Naive thymus-derived CD8-positive, alpha-beta T cell (primary cell): ENCODE measurements at places on chromosomes 16 and 17.
A peak's percentile ranks its signal among the peaks of the same experiment; 100 is the strongest.

DNA sequence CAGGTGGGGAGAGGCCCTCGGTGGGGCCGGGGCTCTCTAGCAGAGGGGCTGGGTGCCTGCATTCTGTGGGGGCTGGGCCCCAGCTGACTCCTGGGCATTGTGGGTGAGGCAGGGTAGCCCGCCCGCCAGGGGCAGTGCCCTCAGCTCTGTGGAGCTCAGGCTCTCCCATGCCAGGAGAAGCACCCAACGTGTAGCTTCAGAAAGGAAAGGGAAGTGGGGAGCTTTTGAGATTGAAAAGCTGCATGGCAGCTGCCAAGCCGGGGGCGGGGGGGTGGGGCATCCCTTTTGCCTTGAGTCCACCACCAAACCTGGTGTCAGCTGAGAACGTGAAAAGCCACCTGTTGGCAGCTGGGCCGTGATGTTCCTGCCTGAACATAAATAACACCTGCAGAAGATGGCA, 192.1 kb upstream of the CIBAR2 start:
- no peak for DNase-seq

- no peak for DNase-seq
Observed at GRCh38 chr16:7614021-7614795, 281.6 kb downstream of the RBFOX1 start.

GRCh38 chr17:27609611-27610303, 21.2 kb upstream of the LGALS9 start:
- DNase-seq, result no peak

DNA sequence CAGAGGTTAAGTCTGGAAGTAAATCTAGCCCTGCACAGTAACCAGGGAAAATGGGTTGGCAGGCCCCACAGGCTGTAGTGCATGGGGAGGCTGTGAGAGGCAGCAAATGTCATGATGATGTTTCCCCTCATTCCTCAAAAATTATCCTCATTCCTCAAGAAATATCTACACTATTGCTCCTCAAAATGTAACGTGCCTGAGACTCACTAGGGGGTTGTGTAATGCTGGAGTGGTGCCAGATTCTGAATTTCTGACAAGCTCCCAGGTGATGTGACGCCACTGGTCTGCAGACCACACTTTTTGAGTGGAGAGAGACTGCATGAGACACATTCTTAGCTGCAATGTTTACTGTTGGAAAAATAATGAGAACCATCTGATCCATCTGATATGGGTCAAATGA, 1.2 kb upstream of the MPP3 start:
- no peak for DNase-seq

DNA sequence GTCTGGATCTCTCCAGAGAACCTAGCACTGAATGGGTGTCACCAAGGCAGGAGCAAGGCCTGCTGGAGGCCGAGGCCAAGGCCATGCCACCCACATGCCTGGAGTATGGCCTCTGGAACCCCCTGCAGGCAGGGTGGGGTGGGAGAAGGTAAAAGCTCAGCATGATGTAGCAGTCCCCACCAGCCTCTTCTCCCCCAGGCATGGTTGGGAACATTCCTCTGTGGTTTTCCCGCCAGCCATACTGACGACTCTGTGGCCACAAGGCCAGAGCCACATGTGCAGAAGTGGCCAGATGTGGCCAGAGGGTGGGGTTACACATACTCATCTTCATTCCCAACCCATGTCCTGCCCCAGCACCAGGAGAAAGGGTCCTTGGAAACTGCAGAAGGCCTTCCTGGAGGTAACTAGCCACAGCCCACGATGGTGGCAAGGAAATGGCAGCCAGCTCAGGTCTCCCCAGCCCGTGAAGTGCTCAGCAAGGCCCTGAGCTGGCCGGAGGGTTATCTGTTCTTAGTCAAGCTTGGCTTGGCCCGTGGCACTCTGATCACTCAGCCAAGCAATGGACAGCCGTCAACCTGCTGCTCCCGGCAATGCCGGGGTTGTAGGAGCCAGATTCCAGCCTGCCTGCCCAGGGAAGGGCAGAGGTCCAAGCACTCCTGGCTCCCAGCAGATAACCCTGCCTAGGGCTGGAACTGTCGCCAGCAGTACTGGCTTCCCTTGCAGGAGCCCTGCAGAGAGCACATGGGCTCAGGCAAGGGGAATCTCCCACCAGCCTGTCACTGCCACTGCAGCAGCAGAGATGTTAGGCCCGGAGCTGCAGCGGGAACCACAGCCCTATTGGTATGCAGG, 26.1 kb downstream of the HDAC5 start:
- DNase-seq, result no peak

- DNase-seq, result no peak
Observed at GRCh38 chr17:78337244-78338109, 22.4 kb downstream of the SOCS3 start.

DNA sequence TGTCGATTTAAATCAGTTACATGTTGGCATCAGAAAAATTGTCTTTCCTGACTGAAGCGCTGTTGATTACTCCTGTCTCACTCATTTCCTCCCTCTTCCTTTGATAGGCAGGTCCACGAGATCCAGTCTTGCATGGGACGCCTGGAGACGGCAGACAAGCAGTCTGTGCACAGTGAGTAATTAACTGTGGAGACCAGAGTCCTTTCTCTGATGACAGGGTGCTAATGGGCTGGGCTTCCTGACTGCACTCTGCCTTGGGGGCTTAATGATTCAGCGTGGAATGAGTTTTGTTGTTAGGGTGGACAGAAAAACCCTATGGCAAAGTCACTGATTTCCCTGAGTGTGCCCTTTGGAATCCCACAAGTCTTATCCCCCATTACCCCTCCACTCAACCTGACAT, 6.5 kb downstream of the GOSR2 start:
- DNase-seq, result no peak

- no peak for DNase-seq
Observed at GRCh38 chr16:82990155-82990554, 363.4 kb downstream of the CDH13 start.

GRCh38 chr17:9238340-9239245, 217.3 kb downstream of the NTN1 start:
- no peak for DNase-seq

GRCh38 chr17:63078707-63079106, 112.7 kb downstream of the TANC2 start:
- no peak for DNase-seq

DNA sequence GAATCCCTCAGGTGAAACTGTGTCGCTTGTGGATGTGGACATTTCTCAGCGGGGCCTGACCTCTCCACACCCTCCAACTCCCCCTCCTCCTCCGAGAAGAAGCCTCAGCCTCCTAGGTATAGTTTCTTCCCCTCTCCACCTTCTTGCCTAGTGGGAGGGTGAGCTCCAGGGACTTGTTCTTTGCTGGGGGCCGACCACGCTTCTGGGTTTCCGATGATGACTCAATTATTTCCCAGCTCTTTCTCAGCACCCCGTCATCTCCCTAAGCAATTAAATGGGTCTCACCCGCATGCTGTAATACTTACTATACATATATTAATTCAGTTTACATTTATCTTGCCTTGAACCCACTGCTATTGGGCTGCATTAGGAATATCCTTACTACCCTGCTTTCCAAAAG, 13.1 kb downstream of the SOCS7 start:
- DNase-seq, result no peak

- DNase-seq, result peak; percentile 61
Observed at GRCh38 chr17:10844621-10845387, 6.9 kb upstream of the PIRT start.

DNA sequence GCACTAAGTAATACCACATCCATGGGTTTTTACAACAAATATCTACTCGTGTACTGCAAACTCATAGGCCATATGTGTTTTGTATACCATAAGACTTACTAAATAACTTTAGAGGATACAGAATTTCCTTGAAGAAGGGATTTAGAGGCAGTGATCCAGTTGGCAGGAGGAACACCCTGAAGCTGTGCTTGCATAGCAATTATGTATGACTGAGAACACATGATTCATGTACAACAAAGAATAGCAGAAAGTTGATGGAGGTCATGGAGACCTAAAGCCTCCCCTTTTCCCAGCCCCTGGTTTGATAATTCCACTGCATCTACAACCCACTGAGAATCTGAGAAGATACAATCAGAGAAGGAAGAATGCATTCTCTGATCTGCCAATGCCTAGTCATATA, 83.8 kb upstream of the PMFBP1 start:
- DNase-seq, result no peak

- DNase-seq, result no peak
Observed at GRCh38 chr16:51312363-51313150, 161.5 kb upstream of the SALL1 start.

DNA sequence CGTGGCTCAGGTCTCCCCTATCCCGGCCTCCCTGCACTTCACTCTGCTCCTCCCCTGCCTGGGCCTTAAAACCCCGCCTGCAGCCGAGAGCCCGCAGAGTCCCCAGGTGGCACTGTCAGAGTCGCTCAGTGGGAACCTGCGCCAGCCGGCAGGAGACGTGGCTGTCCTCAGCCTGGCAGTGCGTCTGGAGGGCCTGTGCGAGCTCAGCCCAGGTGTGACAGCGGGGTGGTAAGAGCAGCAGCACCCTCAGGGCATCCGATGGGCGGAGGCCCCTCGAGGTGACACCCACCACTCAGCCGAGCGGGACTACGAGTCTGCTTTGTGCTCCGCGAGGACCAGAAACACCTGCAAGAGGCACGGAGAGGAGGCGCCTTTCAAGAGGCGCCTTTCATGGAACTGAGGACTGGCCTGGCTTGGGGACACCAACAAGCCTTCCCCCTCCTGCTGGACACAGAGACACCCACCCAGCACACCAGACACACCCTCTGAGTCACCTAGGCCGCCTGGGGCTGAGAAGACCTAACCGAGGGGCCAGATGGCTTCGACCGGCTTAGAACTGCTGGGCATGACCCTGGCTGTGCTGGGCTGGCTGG, at the start of gene CLDN9:
Gene CLDN9 (plus strand): TSS at position 96 of the 593 bp plus-strand sequence. CDS start 440 bp downstream, at position 536.
- no peak for DNase-seq

DNA sequence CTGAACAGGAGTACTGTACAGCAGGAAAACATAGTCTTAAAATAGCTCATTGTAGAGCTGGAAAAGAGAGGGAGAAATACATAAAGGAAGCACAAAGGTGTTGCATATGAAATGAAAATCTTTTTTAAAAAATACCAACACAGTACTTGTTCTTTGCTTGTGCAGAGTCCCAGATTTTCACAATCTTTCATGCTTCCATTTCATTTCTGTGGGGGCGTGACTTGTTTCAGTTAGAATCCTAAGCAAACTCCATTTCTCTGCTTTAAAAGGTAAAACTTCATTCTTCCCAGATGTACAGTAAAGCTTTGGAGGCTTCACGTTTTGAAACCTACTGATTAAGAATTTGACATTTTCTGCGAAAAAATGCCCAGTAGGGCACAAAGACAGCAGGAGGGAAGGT, 48.5 kb upstream of the MARCHF10 start:
- no peak for DNase-seq

DNA sequence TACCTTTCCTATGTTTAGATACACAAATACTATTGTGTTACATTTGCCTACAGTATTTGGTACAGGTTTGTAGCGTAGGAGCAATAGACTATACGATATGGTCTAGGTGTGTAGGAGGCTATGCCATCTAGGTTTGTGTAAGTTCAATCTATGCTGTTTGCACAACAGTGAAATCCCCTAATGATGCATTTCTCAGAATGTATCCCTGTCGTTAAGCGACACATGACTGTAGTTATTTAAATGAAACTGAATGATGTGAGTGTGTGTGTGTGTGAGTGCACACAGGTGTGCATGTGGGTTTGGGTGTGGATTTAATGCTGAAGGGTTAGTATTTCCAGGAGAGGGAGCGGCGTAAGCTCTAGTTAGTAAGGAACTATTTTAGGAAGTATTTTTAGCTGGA, 34.6 kb upstream of the SMIM36 start:
- no peak for DNase-seq

GRCh38 chr17:73293480-73293911, 18.3 kb downstream of the CDC42EP4 start:
- no peak for DNase-seq

DNA sequence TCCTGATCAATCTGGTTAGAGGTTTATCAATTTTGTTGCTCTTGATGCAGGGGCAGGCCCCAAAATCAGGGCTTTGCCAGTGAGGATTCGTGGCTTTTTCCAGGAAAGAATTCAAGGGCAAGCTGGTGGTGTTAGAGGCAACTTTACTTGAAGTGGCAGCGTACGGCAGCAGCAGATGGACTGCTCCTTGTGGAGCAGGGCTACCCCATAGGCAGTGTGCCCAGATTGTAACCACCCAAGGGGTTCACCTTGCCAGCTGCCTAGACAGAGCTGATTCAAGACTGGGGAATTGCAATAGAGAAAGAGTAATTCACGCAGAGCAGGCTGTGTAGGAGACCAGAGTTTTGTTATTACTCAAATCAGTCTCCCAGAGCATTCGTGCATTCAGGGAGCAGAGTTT, 16.7 kb downstream of the DRC7 start:
- DNase-seq, result no peak

- no peak for DNase-seq
Observed at GRCh38 chr17:59487161-59487873, 78.1 kb upstream of the DHX40 start.

- no peak for DNase-seq
Observed at GRCh38 chr17:45437465-45438283, 5.0 kb upstream of the ARHGAP27 start.

- DNase-seq, result peak; percentile 72
Observed at GRCh38 chr17:4881761-4882555, 17.4 kb upstream of the C17orf107 start.

GRCh38 chr17:61449707-61450640, 2.2 kb upstream of the TBX4 start:
- no peak for DNase-seq

- DNase-seq, result no peak
Observed at GRCh38 chr17:17084941-17085340, 42.7 kb downstream of the MPRIP start.

- DNase-seq, result no peak
Observed at GRCh38 chr16:55710466-55710865, 54.7 kb downstream of the SLC6A2 start.

- DNase-seq, result peak; percentile 40
Observed at GRCh38 chr17:1515640-1516387, 598 bp downstream of the INPP5K start.

DNA sequence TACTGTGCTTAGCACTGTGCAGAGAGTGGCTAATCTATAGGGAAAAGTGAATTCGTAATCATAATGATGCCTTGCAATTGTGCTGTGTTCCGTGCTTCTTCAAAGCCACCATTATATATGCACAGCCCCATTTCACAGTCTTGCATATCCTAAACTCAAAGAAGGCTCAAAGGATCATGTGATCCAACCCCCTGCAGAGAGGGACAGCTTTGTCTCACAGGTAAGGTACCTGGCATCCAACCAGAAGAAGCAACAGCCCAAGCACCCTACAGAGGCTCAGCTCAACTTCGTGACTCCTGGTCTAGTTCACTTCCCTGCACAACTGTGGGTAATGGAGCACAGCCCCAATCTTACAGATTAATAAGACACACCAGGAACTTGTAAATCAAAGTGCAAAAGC, 124.0 kb downstream of the ZNF423 start:
- DNase-seq, result no peak
